Activated T-helper 1 cell treated with anti-CD3 and anti-CD28 coated beads, Interleukin-12 subunit alpha, Interleukin-12 subunit beta, Interleukin-2, Interleukin-4 antibody, amounts not matched to agents 30 ng/mL and 10 ng/mL and 1 ng/mL, durations not matched to agents 14 hours and 24 hours and 36 hours (primary cell): ENCODE measurements at places on chromosomes 11 and 22.
A peak's percentile ranks its signal among the peaks of the same experiment; 100 is the strongest.

DNA sequence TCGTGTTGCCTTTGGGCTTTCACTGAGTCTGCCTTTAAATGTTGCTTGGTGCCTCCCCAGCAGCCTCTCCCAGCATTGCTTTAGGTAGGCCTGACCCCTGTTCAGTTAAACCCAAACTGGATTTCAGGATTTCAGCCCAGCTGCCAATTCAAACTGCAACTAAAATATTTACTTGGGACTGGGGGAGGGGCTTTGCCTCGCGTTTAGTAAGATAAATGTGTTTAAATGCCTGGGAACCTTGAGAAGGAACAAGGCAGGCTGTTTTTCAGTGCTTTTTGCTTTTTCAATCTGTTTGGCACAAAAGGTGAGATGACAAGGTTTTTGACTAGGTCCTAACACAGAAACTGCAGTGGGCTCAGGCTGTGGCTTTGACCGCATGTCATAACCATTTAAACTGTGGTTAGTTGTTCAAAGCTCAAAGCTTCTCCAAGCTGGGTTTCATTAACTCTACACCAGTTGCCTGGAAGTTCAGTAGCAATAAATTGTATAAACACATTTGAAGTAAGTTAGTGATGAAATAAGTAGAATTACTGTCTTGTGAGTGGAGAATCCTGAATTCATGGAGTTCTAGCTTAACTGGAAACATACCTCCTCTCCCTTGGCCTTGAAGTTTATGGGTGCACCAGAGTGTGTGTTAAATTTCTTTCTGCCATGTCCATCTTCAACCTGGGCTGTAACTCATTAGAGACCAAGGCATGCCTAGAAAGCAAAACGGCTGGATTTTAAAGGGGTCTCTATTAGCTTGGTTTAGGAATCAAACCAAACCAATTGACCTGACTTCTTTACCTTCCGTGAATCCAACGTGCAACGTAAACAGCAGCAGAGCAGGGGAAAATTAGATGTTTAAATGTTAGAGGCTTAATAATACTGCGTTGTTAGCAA lies 3.6 kb downstream of the PKNOX2 start:
- no peak for DNase-seq

DNA sequence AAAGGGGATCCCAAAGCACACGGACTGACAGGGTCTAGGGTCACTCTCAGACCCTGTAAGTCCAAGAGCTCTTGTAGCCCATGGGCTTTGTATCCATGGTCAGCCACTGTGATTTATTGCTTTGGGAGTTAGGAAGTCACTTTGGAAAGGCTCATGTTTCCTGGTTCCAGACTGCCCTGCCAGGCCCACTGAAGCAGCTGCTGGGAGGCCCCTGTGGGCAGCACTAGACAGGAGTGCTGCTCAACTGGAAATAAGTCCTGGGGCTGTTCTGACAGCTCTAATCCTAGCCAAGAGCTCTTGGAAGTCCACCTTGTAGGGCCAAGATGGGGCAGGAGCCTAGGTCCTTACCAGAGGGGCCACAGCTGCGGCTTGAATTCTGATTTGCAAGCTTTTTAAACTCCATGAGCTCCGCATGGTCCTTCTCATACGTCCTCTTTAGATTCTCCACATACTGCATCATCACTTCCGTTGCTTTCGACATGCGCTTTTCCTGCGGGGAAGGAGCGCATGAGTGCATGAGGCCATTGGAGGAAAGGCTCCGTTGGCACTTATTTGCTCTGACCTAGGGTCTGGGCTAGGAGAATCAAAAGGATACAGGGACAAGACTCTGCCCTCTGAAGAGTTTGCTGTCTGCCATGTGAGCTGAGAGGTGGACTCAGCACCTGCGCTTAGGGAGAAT lies 32.2 kb upstream of the LYVE1 start:
- no peak for DNase-seq

- DNase-seq = no peak
Measured at GRCh38 chr11:10461276-10461790, 6.3 kb downstream of the AMPD3 start.

DNA sequence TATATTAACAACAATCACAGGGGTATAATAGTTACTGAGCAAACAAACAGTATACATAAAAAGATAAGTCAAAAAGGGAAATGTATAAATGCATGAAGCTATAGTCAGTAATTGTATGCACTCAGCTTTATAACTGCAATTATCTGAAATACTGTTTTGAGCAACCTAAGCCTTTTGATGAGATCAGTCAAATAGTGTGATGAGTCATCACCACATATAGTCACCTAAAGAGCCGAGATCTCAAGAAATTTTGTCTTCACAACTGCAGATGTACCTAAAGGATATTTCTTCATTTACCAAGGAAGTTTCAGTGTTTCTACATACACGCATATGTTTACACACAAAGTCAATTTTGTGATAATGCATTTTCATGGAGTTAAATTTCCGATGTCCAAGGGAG lies 5.4 kb upstream of the OR51A2 start:
- DNase-seq = no peak

DNA sequence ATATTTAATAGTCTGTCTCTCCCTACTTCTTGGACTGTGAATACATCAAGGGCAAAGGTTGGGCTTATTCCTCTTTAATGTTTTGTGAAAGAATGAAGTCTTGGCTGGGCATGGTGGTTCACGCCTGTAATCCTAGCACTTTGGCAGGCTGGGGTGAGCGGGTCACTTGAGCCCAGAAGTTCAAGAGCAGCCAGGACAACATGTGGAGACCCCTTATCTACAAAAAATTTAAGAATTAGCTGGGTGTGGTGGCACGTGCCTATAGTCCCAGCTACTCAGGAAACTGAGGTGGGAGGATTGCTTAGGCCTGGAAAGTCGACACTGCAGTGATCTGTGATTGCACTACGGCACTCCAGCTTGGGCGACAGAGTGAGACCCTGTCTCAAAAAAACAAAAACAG lies 20.2 kb downstream of the RNF121 start:
- no peak for DNase-seq

- no peak for DNase-seq
Measured at GRCh38 chr22:19336133-19337075, 44.9 kb upstream of the CLTCL1 start.

DNA sequence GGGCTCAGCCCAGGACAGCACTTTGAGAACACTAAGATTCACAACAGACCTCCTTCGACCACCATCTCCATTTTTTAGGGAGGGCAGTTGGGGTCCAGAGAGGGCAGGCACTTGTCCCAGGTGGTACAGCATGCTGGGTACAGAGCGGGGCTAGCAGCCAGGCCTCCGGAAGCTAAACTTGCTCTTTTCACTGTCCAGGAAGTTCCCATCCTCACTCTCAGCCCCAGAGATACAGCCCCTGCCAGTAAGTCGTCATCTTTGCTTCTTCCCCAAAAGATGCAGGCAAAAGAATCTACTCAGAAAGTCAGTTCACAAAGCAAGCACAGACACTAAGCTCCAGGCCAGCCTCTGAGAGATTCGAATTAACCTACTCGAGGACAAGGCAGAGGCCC lies 6.7 kb upstream of the RAB3IL1 start:
- no peak for DNase-seq

DNA sequence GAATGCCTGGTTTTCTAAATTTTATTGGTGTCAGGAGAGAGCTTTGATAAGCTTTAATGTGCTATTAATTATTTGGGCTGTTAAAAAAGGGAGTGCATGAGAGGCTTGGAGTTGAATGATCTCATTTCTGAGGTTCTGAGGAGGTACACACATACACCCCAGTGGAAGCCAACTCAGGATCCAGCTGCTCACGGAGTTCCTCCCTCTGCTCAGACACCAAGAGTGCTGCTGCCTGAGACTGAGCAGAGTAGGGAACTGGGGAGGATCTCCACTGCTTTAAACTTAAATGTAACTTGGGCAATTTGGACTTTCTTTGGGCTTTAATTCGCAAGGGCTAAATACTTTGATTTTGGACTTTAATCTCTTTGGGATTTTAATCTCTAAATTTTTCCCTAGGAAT lies 414.4 kb upstream of the CADM1 start:
- DNase-seq = no peak

DNA sequence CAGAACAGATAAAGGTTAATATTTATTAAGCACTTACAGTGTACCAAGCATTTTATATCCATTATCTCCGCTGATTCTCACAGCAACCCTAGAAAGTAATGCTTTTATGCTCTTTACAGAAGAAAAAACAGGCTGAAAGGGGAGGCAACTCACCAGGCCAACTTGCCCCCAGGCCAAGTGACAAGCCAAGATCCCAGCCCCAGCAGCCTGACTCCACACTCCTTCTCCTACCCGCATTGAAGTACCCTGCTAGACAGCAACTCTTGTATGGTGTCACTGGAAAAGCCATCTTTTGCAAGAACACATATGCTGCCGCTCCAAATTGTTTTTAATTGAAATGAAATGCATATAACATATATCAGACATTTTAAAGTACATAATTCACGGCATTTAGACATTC lies 25.6 kb downstream of the SMCO4 start:
- no peak for DNase-seq

- DNase-seq = no peak
Measured at GRCh38 chr11:121337078-121337477, 44.5 kb downstream of the SC5D start.

DNA sequence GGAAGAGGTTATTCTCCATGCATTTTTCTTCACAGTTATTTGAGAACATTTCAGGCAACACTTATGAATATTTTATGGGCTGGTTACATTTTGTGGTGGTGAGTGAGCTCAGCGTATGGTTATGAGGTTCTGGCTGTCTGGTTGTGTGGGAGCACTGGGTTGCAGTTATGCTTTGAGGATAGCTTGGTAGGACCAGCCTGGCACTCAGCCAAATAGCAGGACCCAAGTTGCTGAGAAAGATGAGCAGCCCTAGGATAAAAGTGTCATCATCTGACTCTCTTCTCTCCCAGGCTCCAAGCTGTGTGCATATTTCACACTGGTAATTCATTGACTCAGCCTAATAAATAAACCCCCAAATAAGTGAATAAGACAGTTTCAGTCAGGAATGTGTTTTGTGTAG lies 8.1 kb upstream of the SRSF8 start:
- DNase-seq = no peak

- DNase-seq = no peak
Measured at GRCh38 chr11:3198815-3199214, 19.8 kb downstream of the MRGPRG start.

DNA sequence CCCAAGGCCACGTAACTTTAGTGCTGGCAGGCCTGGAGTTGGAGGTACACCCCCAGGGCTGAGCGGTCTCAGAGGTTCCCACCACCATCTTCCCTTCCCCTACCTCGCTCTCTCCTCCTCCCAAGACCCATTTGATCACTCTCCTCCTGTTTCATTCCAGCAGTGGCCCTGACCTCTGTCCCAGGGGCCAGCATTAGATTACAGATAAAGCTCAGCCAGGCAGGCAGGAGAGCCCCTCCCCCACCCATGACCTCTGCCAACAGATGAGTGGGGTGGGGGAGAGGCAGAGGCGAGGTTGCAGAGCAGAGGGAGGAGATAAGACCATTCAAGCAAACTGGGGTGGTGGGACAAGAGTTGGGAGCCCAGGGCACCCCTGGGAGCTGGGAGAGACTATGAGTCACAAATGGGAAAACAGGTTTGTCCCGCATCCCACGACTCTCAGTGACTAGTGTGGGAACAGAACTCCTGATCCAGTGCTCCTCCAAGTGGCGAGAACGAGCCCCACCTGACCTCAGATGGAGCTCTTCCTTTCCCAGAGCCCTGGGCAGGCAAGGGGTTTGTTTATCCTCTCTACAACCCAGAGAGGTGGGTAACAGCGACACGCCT lies 367.9 kb downstream of the MN1 start:
- no peak for DNase-seq

- no peak for DNase-seq
Measured at GRCh38 chr11:64430645-64431044, 71.7 kb downstream of the RPS6KA4 start.

GRCh38 chr11:10697323-10697620 lies 3.7 kb upstream of the IRAG1 start:
- DNase-seq = no peak

DNA sequence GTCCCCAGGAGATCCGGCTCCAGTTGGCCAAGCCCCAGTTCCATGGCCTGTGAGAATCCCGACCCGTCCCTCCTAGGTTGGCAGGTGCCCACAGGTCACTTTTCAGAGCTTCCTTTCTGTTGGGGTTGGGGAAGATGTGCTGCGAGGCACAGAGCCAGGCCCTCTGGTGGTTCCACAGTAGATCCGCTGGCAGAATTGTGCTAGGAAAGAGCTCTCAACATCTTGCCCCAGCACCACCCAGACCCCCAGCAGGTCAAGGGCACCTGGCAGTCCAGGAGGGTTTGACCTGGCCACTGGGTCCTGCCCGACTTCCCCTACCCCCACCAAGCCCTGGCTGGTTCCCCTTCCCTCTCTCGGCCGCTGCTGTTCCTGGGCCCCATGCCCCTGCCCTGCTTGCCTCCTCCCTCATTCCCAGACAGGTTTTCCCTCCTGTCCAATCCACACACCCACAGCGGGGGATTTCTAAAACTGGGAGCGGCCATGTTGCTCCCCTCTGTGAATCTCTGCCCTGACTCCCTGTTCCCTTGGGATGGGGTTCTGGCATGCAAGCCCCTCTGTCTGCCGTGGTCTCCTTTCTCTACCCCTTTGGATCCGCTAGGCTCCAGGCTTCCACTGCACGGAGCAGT lies 26.2 kb upstream of the GCAT start:
- no peak for DNase-seq

DNA sequence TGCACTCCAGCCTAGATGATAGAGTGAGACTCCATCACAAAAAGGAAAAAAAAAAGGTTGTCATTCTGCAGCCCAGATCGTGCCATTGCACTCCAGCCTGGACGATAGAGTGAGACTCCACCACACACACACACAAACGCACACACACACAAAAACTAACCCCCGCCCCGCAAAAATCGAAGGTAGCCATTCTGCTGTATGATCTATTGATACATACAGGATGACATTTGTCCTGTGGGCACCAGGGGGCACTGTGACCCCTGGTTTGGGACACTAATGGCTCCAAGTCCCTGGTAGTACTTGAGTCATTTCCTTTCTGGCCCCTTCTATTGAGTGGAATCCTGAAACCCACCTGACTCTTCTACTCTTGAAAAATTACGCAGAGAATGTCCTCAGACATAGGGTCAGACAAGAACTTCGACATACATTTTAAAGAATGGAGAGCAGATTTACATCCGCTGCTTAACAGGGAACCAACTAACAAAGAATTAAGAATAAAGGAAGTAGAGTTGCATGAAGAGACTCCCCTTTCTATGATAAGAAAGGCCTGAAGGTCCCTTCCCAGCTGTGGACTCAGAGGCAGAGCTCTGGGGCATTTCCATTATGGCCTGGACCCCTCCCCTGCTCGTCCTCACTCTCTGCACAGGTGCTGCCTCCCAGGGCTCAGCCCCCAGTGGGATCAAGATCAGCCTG lies 35.0 kb upstream of the PRAME start:
- DNase-seq = peak; percentile 25

- DNase-seq = no peak
Measured at GRCh38 chr11:75572744-75573143, 10.7 kb downstream of the SERPINH1 start.
